ENCODE measurements at places on chromosomes 1 and 21. TPM values are rescaled to one million over a fixed set of nuclear protein-coding genes. Genes with fewer than 3 reads are reported as not detected.

DNA sequence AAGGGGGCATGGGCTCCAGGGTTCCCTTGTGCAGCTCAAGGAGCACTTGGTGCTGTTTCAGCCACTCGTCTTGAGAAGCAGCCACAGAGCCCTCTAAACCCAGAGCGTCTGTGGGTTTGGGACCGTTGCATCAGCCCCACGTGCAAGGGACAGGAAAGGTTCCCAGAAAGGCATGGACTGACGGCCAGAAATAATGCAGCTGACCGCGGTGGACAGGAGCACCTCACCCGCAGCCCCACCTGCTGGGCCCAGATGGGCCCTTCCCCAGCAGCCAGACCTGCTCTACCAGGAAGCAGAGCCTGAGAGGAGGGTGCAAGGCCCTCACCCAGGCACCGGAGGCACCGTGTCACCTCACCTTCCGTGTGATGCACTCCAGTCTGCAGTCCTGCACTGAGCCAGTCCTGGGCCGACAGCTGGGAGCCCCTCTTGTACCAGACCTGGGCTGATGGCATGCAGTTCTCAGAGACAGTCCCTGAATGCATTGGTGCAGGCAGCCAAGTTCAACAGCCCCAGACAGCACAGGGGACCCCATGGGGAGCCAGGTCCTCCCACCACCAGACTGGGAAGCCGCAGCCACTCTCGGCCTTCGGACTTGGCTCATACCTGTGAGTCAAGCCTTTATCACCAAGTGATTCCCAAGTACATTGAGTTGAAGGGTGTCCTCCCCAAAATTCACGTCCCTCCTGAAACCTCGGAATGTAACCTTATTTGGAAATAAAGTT is 4.8 kb upstream of the TFF3 start:
- DNase-seq: no peak

- DNase-seq: no peak
Observed at GRCh38 chr1:66562561-66562960, 28.6 kb downstream of the SGIP1 start.

- no peak for DNase-seq
Observed at GRCh38 chr1:64539781-64540218, 69.9 kb downstream of the CACHD1 start.

- DNase-seq: peak; percentile 54
Observed at GRCh38 chr1:222443566-222443965, 104.3 kb downstream of the HHIPL2 start.

DNA sequence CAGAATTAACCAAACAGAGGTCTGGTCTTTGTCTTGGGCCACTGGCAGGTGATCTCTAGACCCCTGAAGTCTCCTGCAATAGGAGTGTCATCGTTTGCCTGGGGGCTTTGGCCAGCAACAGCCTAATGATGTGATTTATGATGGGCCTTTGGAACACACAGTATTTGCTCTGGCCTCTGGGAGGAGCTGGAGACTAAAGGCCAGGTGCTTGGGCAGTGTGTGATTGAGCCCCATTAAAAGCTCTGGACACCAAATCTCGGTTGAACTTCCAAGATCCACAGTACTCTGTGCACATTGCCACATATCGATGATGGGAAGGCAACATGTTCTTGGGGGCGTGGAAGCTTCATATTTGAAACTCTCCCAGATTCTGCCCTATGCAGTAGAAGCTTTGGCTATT is 32.0 kb upstream of the TLR5 start:
- DNase-seq: peak; percentile 28

DNA sequence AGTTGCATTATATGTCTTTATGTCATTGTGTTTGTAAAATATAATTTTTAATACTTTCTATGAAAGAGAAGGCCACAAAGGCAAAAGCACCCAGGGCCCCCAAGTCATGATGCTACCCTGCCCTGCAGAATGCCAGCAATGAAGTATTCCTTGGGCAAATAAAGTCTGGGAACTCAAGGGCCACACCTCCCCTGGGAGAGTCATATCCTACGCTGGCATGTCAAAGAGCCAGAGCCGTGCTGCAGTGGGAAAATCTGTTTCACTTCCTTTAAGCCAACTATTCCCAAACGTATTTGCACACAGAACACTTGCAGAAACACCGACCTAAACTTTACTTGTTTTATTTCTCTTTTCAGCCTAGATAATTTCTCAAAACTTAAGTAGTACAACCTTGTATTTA is 98.4 kb upstream of the KAZN start:
- DNase-seq: no peak

- DNase-seq: no peak
Observed at GRCh38 chr1:30896905-30897304, 11.7 kb downstream of the SDC3 start.

GRCh38 chr1:47871799-47872353 is 125.3 kb downstream of the TRABD2B start:
- DNase-seq: peak; percentile 85

DNA sequence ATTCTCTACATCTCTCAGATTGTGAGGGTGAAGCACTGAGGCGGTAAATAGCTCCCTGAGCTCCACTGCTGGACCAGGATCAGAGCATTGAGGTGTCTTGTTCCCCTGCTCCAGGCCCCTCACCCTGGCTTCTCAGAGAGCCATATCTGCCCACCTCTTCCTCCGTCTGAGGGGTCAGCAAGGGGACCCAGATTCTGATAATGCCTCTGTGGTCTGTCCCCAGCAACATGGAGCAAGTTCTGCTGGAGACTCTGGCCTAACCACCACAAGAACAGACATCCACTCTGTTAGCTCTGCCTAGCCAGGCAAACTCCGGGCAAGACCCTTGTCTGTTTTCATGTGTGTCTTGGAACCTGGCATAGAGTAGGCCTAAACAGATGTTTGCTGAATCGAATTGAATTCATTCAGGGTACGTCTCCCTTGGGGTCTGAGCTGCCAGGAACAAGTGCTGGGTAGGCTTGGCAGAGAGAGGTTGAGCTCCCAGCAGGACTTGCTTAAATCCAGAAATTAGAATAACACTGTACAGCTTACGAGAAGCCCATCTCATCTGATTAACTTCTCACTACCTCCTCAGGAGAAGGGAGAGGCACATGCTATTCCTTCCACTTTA is 2.3 kb downstream of the TRAF5 start:
- no peak for DNase-seq

DNA sequence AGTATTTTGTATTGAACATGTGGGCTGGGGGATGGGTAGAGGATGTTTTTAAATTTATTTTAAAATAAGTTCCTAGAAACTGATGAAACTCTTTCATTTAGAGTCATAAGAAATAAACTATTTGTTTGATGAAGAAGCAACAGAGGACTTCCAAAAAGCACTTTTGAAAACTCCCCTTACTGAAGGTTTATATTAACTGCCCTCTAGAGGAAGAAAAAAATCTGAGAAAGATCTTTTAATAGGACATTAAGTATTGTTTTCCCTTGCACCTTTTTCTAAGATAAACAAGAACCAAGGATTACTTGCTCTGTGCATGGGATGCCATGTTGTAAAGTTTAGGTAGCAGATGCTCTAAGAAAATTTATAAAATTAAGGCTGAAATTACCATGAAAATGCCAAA is 14.1 kb downstream of the DISP1 start:
- no peak for DNase-seq

- DNase-seq: no peak
Observed at GRCh38 chr1:86991549-86992186, 77.2 kb downstream of the HS2ST1 start.

GRCh38 chr1:107867897-107868296 is 97.1 kb downstream of the VAV3 start:
- DNase-seq: no peak

DNA sequence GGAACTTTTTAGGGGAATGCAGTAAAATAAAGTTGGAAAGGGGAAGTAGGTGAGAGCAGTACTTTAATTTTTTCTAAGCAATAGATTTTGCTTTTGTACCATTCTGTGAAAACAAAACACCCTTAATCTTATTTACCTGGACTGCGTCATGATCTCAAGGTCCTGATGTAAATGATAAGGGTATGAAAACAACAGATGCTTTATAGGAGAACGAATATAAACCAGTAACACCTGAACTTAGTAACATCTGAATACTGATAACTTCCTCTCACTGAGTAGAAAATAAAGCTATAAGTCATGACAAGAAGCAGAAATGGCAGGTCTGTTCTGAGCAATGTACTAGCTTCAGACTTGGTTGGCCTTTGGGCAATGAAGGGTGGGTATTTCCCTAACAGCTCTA is 77.7 kb downstream of the GDAP2 start:
- DNase-seq: no peak

- no peak for DNase-seq
Observed at GRCh38 chr21:41477641-41478318, 30.2 kb downstream of the TMPRSS2 start.

- no peak for DNase-seq
Observed at GRCh38 chr21:29854795-29855194, 85.0 kb downstream of the GRIK1 start.

- DNase-seq: no peak
Observed at GRCh38 chr1:187490266-187490665, 661.5 kb downstream of the PLA2G4A start.

- DNase-seq: no peak
Observed at GRCh38 chr1:29876902-29877301, 640.6 kb downstream of the PTPRU start.

DNA sequence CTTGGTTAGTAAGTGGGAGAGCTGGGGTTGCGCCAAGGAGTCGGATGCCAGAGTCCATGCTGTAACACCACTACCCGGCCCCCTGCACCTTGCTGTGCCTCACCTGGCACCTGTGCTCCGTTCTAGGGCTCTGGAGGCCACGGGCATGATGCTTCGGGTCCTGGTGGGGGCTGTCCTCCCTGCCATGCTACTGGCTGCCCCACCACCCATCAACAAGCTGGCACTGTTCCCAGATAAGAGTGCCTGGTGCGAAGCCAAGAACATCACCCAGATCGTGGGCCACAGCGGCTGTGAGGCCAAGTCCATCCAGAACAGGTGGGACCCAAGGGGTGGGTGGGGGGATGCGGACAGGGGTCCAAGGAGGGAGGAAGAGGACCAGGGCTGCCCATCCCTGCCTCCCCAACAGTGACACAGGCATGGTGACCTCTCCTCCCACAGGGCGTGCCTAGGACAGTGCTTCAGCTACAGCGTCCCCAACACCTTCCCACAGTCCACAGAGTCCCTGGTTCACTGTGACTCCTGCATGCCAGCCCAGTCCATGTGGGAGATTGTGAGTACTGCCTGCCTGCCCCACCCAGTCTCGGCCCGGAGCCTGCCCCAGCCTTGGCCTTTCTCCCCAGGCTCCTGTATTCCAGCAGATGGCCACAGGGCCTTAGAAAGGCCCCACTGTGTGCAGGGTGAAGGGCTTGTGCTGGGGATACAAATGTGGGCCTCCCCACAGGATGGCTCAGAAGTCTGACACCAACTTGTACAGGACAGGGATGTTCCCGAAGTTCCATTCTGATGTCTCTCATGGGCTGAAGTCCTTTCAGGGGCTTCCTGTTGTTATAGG is 9.6 kb upstream of the HTR6 start:
- no peak for DNase-seq

DNA sequence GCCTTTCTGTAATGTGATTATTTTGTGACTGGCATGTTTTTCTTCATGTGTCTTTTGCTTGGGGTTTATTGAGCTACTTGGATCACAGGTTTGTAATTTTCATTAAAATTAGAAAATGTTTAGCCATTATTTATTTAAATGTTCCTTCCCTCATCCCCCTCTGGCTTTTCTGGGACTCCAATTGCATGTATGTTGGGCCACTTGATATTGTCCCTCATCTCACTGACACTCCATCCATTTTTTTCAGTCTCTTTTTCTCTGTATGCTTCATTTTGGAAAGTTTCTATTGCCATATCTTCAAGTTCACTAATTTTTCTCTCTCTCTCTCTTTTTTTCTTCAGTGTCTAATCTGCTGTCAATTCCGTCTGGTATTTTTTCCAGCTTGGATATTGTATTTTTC is 390.1 kb downstream of the PRDM2 start:
- no peak for DNase-seq

DNA sequence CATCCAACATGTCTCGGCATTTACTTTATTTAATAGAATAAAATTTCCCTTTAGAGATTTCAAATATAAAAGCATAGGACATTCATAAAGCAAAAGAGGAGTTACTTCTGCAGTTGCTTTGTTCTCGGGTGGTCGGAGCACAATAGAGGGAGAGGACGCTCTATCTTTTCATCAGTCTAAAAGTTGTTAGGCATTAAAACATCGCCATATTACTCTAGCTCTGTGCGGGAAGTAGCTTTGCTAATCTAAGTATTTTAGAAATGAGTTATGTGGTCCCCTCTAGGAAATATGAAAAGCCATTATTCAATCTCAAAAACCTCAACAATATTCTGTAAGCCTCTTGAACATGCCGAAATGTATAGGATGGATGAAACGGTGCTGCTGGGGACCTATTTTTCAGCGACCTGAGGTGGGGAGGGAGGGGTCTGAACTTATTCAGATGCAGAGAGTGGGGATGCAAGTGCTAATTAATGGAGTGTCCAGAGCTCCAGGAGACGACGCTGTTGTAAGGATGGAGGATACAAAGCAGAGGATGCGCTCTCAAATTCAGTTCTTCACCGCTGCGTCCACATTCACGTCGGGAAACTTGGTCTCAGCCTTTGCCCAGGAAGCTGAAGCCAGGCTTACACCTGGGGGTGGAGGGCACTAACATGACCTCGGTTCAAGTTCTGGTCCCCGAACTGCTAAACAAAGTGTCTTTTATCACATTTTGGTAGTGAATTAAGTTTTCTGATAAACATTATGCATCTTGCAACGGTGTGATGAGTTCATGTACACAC is 6.3 kb downstream of the CDKN2C start:
- peak; percentile 42 for DNase-seq

DNA sequence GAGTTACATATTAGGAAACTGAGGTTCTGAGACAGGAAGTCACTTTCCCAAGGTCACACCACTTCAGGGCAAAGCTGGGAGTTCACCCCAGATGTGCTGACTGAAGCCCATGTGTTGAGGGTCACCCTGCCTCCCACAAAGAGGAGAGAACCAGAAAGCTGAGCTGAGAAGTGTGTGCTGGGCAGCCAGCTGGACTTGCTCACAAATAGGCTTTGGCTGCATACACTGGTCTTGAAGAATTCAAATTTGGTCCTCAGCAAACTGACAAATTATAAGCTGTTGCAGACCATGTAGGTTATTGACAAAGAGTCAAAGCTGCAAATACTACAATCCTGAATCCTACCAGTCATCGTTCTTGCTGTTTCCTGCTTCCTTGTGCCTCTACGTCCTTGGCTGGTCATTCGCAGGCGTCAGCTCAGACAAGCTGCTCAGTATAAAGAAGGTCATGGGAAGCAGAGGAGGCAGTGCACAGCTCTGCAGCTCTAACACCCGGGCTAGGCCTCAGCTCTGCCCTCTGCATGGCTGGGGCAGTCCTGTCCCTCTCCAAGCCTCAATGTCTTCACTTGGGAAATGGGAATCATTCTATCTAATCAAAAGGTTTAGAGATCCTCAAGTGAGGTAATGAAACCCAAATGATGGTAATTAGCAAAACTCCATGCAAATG is 40.0 kb downstream of the CDCP2 start:
- no peak for DNase-seq

The E2F2 gene
- total RNA-seq: 3.8 TPM

The RIIAD1 gene
- not detected for total RNA-seq

The DIO1 gene
- total RNA-seq: not detected

The C1QA gene
- not detected for total RNA-seq

The ASCL5 gene
- total RNA-seq: not detected

The MPL gene
- not detected for total RNA-seq

The CCDC185 gene
- not detected for total RNA-seq

The MX2 gene
- total RNA-seq: 13.2 TPM

The PDZK1IP1 gene
- 0.79 TPM for total RNA-seq

The WDR47 gene
- total RNA-seq: 19.5 TPM

The OR2T2 gene
- total RNA-seq: not detected

The ARHGAP29 gene
- 14.1 TPM for total RNA-seq
